ENCODE measurements at places on chromosomes 5 and 9. TPM values are rescaled to one million over a fixed set of nuclear protein-coding genes. Genes with fewer than 3 reads are reported as not detected.

- DNase-seq: no peak
- no peak overlapping the region for H3K4me3 ChIP-seq
- no peaks in the 10 kb centered on the region for H3K36me3 ChIP-seq
- no peak overlapping the region for H3K27ac ChIP-seq
Measured at GRCh38 chr5:167280111-167280510, 1011.3 kb upstream of the WWC1 start.

The ABCA1 gene
- 0.09 TPM for total RNA-seq

The COL15A1 gene
- total RNA-seq: 0.53 TPM

The PRSS3 gene
- total RNA-seq: not detected

The RMRP gene
- 13,083 TPM for total RNA-seq

- peak overlapping the region; percentile 87 for H3K27ac ChIP-seq
- H3K27me3 ChIP-seq: no peaks in the 10 kb centered on the region
- DNase-seq: peak; percentile 77
- H3K4me3 ChIP-seq: peak overlapping the region; percentile 25
Measured at GRCh38 chr9:99259231-99259918, 37.3 kb downstream of the SEC61B start.

DNA sequence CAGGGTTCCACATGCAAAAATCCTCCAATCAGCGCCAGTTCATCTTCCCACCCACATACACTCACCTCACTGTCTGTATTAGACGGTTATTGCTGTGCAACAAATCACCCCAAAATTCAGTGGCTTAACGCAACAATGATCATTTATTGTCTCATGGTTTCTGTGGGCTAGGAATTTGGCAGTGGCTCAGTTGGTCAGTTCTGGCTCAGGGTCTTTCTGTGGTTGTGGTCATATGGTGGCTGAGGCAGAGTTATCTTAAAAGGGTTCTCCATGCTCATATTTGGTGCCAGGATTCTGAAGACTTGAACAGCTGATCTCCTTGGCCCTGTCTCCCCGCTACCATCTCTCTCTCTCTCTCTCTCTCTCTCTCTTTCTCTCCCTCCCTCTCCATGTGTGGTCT, 12.9 kb downstream of the ZNF618 start:
- peaks cover 1% of the 10 kb centered on the region for H3K36me3 ChIP-seq
- no peak overlapping the region for H3K27ac ChIP-seq
- peaks cover 14% of the 10 kb centered on the region for H3K4me1 ChIP-seq
- H3K27me3 ChIP-seq: peaks cover 10% of the 10 kb centered on the region
- no peak overlapping the region for H3K4me3 ChIP-seq

GRCh38 chr9:86322973-86323644, 31.1 kb downstream of the TUT7 start:
- no peaks in the 10 kb centered on the region for H3K27me3 ChIP-seq
- no peaks in the 10 kb centered on the region for H3K4me1 ChIP-seq
- H3K27ac ChIP-seq: peak overlapping the region; percentile 13
- peaks cover 75% of the 10 kb centered on the region for H3K36me3 ChIP-seq
- no peak for DNase-seq
- no peak overlapping the region for H3K4me3 ChIP-seq

The IGIP gene
- total RNA-seq: 2.9 TPM

GRCh38 chr5:122545986-122546385, 228.9 kb upstream of the SNX2 start:
- no peaks in the 10 kb centered on the region for H3K27me3 ChIP-seq
- H3K36me3 ChIP-seq: no peaks in the 10 kb centered on the region
- no peak overlapping the region for H3K4me3 ChIP-seq
- no peak overlapping the region for H3K27ac ChIP-seq
- DNase-seq: no peak
- no peaks in the 10 kb centered on the region for H3K4me1 ChIP-seq

DNA sequence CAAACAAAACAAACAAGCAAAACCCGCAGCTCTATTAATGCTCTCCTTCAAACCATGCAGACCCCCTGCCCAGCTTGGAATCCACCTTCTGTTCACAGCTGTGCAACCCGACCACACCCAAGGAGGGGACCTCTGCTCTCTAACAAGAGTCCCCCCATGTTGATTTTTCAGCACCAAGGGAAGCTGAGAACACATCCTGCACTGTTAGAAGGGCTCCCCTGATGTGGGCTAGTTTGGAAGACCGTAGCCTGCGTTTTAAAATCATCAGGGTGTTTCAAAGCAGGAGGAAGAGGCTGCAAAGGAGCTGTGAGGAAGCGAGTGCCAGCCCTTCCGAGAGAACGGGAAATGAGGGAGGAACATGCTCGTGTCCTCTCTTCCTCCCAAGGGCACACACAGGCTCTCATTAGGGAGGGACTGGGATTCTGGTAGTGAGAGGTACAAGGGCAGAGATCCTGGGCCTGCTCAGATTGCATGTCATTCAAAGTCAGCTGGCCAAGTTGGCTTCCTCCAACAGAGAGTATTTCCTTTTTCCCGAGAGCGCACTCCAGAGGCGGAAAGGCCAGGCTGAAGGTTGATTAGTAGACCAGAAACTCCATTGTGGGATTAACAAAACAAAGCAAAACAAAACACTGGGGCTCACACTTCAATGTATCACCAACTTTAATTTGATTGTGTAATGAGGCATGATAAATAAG, 185.9 kb downstream of the SEMA6A start:
- no peaks in the 10 kb centered on the region for H3K36me3 ChIP-seq
- no peak overlapping the region for H3K27ac ChIP-seq
- H3K4me1 ChIP-seq: no peaks in the 10 kb centered on the region
- no peak for DNase-seq
- H3K27me3 ChIP-seq: no peaks in the 10 kb centered on the region
- no peak overlapping the region for H3K4me3 ChIP-seq

The ELAVL2 gene
- not detected for total RNA-seq

The ATOSB gene
- 15.9 TPM for total RNA-seq

- peaks cover 8% of the 10 kb centered on the region for H3K4me1 ChIP-seq
- H3K27me3 ChIP-seq: peaks cover 2% of the 10 kb centered on the region
- no peak overlapping the region for H3K27ac ChIP-seq
- peaks cover 13% of the 10 kb centered on the region for H3K36me3 ChIP-seq
- DNase-seq: no peak
Measured at GRCh38 chr5:54707841-54708240, 190.3 kb downstream of the SNX18 start.

The PROP1 gene
- total RNA-seq: not detected

GRCh38 chr5:149563466-149563865, 12.2 kb upstream of the CSNK1A1 start:
- peaks cover 5% of the 10 kb centered on the region for H3K4me1 ChIP-seq
- H3K27ac ChIP-seq: no peak overlapping the region
- DNase-seq: no peak

DNA sequence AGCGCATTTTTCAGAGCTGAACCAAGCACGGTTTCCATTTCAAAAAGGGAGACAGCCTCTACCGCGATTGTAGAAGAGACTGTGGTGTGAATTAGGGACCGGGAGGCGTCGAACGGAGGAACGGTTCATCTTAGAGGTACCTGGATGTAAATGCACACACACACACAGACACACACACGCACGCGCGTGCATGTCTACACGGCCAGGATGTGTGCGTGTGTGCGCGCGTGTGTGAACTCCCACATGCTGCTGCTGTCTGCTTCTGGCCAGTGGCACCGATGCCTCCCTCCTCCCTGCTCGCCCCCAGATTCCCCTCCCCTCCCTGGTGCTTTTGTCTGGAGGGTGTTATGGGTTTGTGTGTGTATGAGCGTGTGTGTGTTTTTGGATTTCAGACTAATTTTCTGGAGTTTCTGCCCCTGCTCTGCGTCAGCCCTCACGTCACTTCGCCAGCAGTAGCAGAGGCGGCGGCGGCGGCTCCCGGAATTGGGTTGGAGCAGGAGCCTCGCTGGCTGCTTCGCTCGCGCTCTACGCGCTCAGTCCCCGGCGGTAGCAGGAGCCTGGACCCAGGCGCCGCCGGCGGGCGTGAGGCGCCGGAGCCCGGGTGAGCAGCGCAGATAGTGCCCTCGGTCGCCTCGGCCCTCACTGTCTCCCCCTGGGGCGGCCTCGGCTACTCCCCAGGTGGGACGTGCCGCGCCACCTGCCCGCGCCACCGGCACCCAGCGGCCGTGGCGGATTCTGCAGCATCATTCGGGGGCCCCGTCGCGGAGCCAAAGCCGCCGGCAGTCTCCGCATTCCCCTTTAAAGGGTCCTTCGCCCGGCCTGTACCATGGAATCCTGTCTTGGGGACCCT, at the start of gene NTRK2:
Gene NTRK2, plus strand, starts transcription at position 442 of the 850 bp plus-strand sequence. CDS start 1,020 bp downstream, outside the sequence.
- peaks cover 70% of the 10 kb centered on the region for H3K27me3 ChIP-seq
- no peak within 1 kb of the TSS for H3K27ac ChIP-seq
- peak within 1 kb of the TSS; percentile 41 for H3K4me3 ChIP-seq
- no peak for DNase-seq
- peaks cover 13% of the 10 kb centered on the region for H3K4me1 ChIP-seq

- H3K27me3 ChIP-seq: peaks cover 27% of the 10 kb centered on the region
- H3K36me3 ChIP-seq: peaks cover 8% of the 10 kb centered on the region
- no peak for DNase-seq
- no peak overlapping the region for H3K4me3 ChIP-seq
- H3K27ac ChIP-seq: peak overlapping the region; percentile 71
Measured at GRCh38 chr9:7533376-7534090, 266.0 kb downstream of the DMAC1 start.

DNA sequence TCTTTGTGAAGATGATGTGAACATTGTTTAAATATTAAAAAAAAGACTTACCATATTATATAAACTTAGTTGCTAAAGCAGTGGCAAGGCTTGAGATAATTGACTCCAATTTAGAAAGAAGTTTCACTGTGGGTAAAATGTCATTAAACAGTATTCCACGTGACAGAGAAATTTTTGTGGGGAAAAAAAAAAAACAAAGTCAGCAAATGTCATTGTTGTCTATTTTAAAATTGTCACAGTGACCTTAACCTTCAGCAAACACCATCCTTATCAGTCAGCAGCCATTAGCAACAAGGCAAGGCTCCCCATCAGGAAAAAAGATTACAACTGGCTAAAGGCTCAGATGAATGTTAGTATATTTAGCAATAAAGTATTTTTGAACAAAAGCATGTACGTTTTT, 99.3 kb upstream of the CDH18 start:
- H3K27ac ChIP-seq: no peak overlapping the region
- no peak for DNase-seq
- H3K36me3 ChIP-seq: no peaks in the 10 kb centered on the region

The CKMT2 gene
- not detected for total RNA-seq

The ECSCR gene
- 0.28 TPM for total RNA-seq

The PTGER4 gene
- 50.8 TPM for total RNA-seq

Data from activated CD8-positive, alpha-beta memory T cell treated with anti-CD3 and anti-CD28 coated beads, Interleukin-2, amount 10 ng/mL, durations not matched to agents 7 days and 5 days (primary cell).